Stimulated activated CD8-positive, alpha-beta memory T cell treated with anti-CD3 and anti-CD28 coated beads, Interleukin-7, amount 100 ng/mL, for 1 hour (primary cell): ENCODE measurements at places on chromosomes 2 and 18.

DNA sequence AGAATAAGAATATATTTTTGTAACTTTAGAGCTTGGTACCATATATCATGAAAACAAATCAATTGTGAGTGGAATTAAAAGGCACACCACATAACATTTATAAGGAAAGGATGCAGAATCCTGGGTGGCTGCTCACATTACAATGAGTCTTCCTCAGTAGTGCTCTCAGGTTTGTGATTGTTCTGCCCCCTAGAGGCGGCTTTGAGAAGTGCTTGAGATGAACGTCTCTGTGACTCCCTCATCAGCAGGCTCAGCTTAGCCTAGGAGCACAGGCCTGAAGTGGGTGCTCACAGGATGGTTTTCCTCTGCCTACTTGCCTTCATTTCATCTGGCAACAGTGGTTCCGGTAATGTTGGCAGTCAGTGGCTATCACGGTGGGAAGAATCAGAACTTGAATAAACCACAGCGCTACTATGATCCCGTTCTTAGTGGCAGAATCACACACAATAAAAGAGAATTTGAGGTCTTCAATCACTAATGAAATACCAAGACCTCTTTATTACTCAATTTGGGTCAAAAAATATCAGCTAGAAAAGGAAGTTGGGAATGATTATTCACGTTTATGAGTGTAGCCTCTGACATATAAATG, 38.1 kb upstream of the B4GALT6 start:
- peak; percentile 51 for DNase-seq

DNA sequence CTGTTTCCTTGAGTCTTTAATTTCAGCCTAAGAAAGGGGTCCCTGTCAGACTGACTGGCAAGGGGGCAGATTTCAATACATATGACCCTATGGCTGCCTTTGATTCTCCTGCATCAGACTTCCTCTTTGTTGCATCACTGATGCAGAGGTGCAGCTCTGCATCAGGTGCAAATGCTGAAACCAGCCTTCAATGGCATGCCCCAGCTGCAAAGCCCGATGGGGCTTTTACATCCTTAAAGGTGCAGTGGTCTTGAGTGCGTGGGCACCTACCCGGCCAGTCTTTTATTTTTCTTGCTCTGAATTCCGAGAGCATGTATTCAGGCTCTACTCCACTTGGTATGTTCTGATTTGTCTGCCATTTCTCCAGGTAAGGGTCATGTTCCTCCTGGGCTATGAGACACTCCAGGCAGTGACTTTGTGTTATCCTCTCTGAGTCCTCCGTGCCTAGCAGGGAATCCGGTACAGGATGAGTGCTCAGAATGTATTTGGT, 169.5 kb downstream of the MYCN start:
- no peak for DNase-seq

DNA sequence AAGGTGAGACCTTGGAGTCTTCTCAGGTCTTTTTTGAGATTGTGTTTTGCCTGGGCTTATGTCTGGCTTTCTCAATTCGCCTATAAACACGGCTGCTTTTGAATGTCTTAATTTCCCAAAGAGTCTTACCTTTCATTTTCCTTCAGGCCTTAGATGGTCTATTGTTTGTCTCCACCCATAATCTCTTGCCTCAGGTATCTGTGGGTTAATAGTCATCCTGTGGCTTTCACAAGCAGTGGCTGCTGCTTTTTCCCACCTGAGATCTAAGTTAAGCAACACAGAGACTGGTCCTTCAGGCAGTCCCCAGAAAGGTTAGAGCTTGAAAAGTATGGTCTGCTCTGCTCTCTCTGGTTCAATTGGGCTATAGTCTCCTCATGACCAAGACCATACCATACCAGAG, 275.3 kb downstream of the INSIG2 start:
- no peak for DNase-seq

- DNase-seq = no peak
Measured at GRCh38 chr2:121998751-121999150, 243.3 kb downstream of the TSN start.

GRCh38 chr2:33230842-33231241, 245.6 kb upstream of the RASGRP3 start:
- no peak for DNase-seq

- no peak for DNase-seq
Measured at GRCh38 chr2:88808652-88809051, 117.2 kb downstream of the RPIA start.

- no peak for DNase-seq
Measured at GRCh38 chr18:3578621-3579020, 128.6 kb downstream of the TGIF1 start.

DNA sequence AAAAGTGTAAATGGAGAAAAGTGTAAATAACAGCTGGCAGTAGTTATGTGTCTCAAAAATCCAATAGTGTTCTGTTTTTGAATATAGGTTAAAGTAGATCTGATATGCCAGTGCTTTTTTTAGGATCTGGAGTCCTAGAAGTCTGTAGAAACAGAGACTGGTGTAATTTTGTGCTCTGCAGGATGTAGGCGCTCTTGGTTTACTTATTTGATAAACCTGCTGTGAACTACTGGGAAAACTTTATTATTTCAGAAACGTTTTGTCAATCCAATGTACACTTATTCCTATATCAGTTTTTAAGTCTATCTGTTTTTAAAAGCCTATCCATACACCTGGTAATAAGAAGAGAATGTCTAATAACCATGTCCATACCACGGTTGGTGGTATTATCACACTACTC, 530.8 kb upstream of the ZNF804A start:
- DNase-seq = no peak

DNA sequence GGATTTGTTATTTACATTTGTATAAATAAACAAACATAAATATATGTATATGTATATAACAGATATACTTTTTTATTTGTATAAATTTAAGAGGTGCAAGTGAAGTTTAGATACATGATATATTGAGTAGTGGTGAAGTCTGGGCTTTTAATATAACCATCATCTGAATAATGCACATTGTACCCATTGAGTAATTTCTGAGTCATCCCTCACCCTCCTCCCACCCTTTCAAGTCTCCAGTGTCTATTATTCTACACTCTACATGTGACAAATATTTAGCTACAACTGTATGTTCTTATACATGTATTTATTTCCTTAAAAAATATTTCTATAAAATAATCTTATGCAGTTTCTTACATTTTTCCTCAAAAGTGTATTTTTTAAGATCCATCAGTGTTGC, 358.7 kb upstream of the TFPI start:
- no peak for DNase-seq

GRCh38 chr2:18506883-18507509, 53.5 kb downstream of the RDH14 start:
- no peak for DNase-seq

- DNase-seq = no peak
Measured at GRCh38 chr2:59920961-59921360, 632.5 kb downstream of the BCL11A start.

- no peak for DNase-seq
Measured at GRCh38 chr2:88281302-88282217, 111.4 kb downstream of the THNSL2 start.

DNA sequence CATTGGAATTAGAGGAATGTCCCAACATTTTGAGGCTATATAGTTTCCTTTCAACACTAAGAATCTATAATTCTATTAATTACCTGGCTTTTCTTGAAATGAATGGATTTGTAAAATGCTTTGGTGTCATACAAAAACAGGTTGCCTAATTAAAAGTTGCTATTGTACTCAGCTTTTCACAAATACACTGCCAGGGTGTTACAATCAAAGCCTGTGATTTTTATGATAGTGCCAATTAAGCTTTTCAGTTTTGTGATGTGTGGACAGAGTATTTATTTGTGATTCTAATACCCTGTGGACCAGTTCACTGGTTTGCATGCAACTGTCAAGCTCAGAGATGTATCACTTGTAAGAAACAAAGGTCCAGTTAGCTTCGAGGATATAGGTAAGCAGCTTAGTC, 71.8 kb downstream of the NAB1 start:
- no peak for DNase-seq

GRCh38 chr2:128550389-128550788, 231.7 kb upstream of the HS6ST1 start:
- DNase-seq = no peak

DNA sequence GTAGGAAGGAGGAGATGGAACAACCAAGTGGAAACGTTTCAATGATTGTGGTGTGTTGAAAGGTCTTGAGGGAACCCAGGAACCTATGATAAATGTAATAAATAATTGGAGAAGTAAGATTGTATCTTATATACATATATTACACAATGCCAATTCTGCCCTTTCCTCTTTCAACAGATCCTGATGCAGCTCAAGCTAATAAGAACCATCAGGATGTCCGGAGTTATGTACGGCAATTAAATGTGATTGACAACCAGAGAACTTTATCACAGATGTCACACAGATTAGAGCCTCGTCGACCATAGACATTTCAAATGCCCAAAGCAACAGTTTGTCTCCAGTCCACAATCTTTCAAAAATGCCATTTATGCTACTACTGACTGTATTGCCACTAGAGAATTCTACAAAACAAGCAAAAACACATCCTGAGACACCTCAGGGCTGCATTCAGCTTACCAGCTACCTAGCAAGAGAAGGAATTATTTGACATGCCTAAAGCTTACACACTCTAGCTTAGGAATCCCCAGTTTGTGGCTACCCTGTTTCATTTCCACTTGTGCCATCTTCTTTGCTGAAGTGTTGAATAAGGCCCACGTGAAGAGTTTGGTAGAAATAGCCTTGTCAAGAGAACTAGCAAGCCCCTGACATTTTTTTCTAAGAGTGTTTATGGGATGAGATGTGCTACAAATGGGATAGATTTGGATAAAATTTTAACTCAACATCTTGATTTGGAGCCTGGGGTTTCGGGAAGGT, 24.0 kb upstream of the MAP3K20 start:
- DNase-seq = no peak

DNA sequence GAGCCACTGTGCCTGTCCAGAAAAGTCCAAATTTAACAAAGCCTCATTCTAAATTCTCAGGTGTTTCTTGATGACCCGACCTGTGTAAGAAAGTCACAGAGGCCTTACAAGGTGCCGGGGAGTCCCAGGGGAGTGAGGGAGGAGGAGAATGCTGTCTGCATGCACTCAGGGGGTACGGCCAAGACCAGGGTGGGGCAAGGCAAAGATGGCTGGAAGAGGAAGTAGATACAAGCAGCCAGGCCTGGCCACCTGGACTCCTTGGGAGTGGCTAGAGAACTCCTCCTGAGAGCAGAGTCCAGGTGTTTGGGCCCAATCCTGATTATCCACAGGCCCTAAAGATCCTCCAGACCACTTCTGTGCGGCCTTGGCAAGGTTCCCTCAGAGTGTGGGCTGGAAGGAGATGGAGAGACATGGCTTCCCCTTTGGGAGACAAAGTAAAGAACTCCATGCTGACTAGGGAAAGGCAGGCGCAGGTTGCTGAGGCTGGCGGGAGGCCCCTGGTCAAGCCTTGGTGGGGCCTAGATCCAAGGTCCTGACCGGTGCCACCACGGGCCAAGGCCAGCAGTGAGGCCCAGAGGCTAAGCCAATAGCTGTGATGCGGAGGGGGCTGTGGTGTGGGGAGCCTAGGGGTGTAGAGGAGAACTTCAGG, 74.7 kb downstream of the COPS8 start:
- DNase-seq = no peak

- DNase-seq = no peak
Measured at GRCh38 chr18:35171315-35171987, 69.4 kb upstream of the ZNF397 start.

DNA sequence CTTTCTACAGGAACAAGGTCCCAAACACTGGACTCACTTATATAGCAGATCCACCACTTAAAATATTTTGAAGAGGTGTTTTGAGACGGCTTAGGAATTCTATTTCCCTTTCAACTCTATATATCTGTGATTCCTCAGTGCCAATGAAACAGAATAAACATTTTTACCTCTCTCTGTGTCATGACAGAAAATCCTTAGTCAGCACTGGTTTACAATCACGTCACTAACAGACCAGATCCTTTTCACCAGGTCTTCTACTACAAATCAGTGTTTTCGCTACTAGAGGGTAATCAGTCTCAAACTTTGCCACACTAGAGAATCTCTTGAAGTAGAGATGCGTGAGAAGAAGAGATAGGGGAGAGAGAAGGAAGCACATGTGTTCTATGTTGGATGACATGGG, 325.6 kb downstream of the SS18 start:
- DNase-seq = no peak

DNA sequence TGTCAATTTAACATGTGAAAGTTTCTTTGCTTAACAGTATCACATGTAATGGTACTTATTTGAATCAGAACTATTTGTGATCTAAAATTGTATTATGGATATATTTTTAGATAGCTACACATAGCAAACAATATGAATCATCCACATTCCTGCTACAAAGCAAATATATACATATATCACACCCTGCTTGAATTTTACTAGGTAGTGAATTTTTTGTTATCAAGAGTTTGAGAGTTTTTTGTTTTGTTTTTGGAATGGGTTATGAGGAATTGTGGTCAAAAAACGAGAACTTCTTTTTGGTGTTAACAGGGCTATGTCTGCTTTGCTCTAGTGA, 635.7 kb downstream of the NRXN1 start:
- DNase-seq = no peak

GRCh38 chr2:216698293-216698692, 2.9 kb upstream of the IGFBP5 start:
- no peak for DNase-seq

DNA sequence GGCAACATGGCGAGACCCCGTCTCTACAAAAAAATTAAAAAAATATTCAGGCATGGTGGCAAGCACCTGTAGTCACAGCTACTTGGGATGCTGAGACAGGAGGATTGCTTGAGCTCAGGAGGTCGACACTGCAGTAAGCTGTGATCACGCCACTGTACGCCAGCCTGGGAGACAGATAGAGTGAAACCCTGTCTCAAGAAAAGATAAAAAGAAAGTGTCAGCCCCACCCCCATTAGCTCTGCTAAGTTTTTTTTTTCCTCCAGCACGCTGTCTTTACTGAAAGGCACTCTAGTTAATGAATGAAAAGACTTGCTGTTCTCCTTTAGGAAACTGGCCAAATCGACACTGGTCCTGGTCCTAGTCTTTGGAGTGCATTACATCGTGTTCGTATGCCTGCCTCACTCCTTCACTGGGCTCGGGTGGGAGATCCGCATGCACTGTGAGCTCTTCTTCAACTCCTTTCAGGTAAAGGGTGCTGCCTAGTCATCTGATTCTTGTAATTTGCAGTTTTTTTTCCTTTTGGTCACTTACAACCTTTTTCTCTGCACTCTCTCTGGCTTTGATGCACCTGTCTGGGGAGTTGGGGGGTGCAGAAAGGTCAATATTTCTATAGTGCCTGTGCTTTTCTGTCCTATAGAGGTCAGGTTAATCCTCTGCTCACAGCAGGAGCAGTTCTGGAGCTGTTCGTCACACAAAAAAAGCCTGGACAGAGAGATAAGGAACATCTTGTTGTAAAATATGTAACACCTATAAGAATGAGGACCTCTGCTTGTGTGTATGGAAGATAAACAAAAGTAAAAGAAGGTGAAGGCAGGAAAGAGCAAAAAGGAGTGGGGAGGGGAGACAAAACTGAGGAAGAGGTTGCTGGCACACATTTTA, 82.3 kb downstream of the PTH2R start:
- DNase-seq = no peak
